ENCODE measurements at places on chromosomes 2 and 18. TPM values are rescaled to one million over a fixed set of nuclear protein-coding genes. Genes with fewer than 3 reads are reported as not detected.

DNA sequence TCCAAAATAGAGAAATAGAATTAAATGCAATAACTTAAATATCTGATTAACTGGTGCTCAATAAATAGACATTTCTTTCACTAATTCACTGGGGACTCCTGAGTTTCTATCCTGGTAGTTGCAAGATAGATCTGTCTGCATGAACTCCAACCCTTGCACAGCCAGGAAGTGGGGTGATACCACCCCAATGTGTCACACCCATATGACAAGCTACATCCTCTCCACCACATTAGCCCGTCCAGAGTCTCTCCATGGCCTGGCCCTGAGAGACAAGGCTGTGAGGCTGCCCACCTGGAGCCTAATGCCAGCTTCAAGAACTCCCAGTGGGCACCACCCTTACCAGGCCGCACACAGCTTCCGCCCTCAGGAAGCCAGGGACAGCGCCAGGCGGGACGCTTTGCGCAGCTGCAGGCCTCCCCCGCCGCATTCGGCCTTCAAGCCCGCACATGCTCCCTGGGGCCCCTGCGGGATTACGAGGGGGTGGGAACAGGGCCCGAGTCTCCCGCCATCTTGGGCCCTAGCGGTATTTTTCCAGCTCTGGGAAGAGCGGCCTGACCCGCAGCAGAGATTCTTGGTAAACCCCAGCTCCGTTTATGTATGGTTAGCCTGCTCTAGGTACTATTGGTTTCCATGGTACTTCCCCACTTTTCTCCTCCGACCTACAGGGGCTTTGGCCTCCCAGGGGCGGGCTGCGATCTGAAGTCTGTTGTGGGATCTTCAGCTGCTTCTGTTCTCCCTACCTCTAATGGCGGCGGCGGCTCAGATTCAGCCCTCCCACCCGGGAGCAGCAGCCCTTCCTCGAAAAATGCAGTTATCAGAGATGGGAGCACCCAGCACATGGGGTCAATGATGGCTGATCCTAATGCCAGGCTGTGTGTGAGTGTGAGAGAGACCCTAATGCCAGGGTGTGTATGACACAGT is at the start of gene TDRD15:
TSS of gene TDRD15 (plus strand) at position 496 of the 921 bp plus-strand sequence. CDS start 13,500 bp downstream, outside the sequence.
- DNase-seq, result no peak

GRCh38 chr2:1360144-1360543 is 53.1 kb upstream of the TPO start:
- no peak for DNase-seq

- no peak for DNase-seq
Observed at GRCh38 chr18:78818495-78818894, 161.1 kb upstream of the SALL3 start.

- DNase-seq, result no peak
Observed at GRCh38 chr2:47237375-47238334, 82.5 kb upstream of the STPG4 start.

DNA sequence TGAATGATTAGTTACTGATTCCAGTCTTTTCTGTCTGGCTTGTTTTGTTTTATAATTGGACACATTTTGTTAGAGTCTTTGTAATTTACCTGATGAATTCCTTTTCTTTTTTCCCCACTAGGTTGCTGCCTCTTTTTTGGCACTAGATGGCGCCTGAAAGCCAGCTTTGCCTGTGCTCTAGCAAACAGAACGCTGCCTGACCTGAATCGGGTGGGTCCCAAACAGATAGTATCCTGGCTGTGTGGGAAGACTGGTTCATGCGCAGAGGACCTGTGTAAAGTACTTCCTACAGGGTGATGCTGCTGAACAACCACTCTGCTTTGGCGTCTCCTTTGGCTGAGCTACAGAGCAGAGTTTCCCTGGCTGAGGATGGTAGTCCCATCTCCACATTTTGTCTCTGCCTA is 288.2 kb downstream of the IKZF2 start:
- peak; percentile 42 for DNase-seq

GRCh38 chr18:37492952-37493351 is 72.6 kb downstream of the CELF4 start:
- no peak for DNase-seq

The SLC66A3 gene
- 21.2 TPM for total RNA-seq
